CD4-positive, alpha-beta T cell treated with Interleukin-21 for 1 hour (primary cell): ENCODE measurements at places on chromosomes 4 and X.

- peak; percentile 57 for DNase-seq
These were observed 39.0 kb downstream of the ENPEP start for GRCh38 chr4:110514889-110515479.

DNA sequence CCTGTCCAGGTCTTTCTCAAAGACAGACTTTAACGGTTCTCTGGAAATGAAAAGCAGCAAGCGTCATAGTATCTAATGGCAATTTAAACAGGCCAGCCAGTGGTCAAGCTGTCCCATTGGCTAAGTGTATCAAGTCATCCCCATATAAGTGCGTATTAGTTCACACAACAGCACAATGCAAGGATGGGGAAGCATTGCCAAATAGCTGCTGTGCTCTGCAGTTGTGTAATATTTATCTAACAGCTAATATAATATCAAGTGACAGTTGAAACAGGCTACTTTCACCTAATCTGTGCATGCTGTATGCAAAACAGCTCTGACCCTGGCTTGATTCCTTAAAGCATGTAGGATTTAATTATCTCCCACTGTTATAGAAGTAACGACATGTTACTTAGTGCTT, 134.8 kb upstream of the PPARGC1A start:
- DNase-seq: no peak

DNA sequence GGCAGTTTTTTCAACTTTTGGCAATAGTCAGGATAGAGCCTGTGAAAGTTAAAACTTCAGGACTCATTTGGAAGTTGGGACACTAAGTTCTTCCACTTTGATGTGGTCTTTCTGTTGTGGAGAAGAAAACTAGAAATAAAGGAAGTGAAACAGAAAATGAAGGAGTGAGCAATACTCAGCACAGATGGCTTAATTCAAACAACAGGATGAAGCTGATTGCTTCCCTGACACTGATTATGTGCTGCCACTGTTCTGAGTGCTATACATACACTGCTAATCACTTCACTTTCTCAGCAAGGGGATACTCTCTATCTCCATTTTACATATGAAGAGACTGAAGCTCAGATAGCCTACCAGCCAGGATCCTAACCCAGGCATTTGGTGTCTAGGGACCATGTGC, 235.1 kb upstream of the CPEB2 start:
- no peak for DNase-seq

DNA sequence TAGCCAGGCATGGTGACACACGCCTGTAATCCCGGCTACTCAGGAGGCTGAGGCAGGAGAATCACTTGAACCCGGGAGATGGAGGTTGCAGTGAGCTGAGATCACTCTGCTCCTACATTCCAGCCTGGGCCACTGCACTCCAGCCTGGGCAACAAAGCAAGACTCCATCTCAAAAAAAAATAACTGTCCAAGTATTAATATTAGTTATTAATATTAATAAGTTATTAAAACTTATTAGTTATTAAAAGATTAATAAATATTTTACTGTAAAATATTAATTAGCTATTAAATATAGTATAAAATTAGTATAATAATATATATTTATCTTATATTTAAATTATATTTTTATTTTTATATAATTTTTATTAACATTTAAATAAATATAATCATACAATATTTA, 19.5 kb upstream of the NDST3 start:
- no peak for DNase-seq

GRCh38 chr4:166165829-166166420, 292.9 kb downstream of the TLL1 start:
- DNase-seq: peak; percentile 40

- DNase-seq: no peak
These were observed 26.1 kb upstream of the CFAP299 start for GRCh38 chr4:80309294-80310004.

GRCh38 chrX:154114652-154115051, 17.1 kb upstream of the MECP2 start:
- no peak for DNase-seq
